ENCODE measurements at places on chromosomes 2 and 18.

GRCh38 chr2:27735263-27735904 is 36.1 kb upstream of the MRPL33 start:
- peak; percentile 86 for DNase-seq

- DNase-seq = peak; percentile 61
Measured at GRCh38 chr2:240595381-240596079, 9.0 kb downstream of the CAPN10 start.

DNA sequence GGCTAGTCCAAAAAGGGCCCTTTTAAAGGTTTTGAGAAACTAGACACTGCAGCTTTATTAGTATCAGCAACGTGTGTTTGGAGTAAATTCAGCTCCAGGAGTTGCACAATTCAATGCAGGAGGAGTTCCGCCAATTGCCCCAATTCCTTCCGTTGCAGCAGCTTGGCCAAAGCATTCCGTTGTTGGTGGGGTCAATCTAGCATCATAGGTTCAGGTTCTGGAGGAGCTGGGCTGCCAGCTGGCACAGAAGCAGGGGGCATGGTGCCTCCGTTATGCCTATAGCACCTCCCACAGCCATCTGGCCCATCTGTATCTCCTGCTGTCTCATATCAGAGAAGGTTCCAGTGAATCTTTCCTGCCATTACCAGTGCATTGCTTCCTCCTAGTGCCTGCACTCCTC is 55.4 kb downstream of the REL start:
- no peak for DNase-seq

- DNase-seq = no peak
Measured at GRCh38 chr2:25233916-25234605, 65.7 kb upstream of the POMC start.

- no peak for DNase-seq
Measured at GRCh38 chr2:12552092-12552491, 164.6 kb upstream of the TRIB2 start.

DNA sequence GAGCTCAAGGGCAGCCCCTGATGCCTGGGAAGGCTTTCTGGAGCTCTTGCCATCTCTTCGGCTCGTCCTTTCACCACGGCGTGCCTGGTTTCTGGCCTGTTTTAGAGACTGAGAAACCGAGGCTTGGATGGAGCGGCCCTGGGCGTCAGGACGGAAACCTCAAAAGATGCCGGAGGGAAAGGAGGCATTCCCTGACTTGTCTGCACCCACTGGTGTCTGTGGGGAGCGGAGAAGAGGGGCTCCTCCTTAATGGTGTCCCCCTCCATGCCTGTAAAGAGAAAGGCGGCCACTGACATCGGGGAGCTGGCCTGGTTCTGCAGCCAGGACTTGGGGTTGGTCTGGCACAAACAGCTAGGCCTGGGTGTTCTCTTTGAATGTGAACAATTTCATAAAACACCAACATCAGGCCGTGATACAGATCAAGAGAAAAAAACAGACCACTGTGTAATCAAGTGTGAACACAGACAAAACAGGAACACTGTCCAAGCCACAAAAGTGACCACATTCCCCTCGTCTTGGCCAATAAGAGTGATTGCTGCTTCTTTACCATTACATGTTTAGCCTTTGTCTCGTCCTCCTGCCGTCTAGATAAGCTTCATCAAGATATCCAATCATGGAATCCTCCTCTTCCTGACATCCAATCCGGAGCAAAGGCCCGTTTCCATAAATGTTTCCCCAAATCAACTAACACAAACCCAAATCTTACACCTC is 633 bp upstream of the ILKAP start:
- no peak for DNase-seq

- no peak for DNase-seq
Measured at GRCh38 chr2:102910724-102911123, 148.9 kb downstream of the TMEM182 start.

DNA sequence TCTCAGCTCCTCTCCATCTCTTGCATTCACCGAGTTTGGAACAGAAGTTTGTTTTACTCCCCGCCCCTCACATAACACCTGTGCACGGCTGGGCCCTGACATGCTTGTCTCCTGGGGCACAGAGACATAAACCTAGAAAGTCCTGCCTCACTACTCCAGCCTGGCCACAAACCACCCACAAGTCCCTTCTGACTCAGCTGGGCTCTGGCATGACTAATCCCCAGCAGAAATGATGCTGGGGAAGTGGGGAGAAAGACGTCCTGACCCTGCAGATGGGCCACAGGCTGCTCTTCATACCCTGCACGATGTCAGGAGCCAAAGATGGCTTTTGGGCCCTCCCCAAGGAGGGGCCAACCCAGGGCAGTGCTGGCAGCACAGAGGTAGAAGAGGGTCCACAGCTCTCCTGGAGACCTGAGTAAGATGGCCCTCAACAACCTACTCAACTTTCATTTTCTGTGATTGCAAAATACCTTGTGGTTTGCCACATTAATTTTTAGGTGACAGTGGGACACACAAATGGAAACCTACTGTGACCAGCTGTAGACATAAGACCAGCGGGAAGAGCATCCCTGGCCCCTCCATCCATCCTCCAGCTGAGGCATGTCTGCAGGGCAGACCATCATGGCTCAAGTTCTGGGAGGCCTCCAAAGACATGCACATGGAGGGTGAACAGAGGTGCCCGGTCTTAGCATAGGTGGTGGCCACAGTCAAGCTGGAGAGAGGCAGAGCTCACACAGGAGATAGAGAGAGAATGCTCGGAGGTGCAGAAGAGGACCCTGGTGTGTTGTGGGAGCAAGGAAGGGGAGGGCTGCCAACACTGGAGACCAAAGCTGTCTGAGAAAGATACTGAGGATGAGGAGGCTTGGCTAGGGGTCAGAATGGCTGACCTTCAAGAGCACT is 40.0 kb downstream of the DNMT3A start:
- peak; percentile 90 for DNase-seq

DNA sequence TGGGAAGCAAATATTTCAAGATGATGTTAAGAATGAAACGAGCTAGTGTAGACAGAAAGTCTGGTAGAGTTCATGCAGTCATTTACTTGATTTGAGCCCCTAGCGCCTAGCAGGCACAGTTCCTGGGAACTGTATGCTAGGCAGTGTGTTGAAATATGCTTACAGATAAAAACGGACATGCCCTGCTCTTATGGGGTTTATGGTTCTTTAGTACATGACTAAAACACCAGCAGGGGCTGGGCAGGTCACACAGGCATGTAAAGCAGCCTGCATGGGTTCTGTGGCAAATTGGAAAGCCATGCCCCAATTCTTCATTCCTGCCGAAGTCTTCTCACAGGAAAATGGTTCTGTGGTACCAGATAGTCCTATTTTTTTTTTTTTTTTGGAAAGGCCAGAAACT is 27.3 kb upstream of the MGAT5 start:
- no peak for DNase-seq

GRCh38 chr2:31191931-31192330 is 25.4 kb downstream of the CAPN14 start:
- no peak for DNase-seq

DNA sequence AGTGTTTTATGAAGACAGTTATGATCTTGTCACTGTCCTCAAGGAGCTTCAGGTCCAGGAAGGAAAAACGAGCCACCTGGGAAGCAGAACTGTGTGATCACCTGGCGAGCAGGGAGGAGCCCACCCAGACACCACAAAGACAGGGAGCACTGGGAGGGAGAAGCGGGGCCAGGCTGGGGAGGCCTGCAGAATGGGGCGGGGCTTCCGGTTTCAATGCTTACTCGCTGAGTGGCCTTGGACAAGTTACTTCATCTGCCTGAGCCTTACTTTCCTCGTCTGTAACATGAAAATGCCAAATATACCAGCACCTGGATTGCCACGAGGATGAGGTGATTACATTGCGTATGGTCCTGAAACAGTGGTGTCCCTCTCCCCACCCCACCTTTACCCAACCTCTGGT is 227.5 kb downstream of the ANKRD30B start:
- no peak for DNase-seq

DNA sequence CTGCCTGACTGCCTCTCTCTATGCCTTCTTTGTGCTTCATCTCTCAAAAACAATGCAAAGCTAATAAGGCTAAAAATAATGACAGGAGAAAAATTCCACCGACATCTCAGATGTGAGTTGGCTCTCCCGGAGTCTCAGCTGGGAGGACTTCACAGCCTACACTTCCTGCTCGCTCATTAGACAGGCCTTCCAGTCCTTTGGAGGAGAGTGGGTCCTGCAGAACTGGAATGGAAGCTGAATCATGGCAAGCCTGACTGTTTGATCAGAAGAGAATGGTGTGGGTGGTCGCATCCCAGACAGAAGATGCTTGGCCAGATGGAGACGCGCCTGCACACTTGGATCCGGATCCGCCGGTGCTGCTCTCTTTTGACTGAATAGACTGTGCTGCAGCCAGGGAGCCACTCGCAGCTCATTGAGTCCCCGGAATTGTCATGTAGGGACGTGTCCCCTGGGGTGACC is 49.7 kb downstream of the TRIB2 start:
- DNase-seq = no peak

DNA sequence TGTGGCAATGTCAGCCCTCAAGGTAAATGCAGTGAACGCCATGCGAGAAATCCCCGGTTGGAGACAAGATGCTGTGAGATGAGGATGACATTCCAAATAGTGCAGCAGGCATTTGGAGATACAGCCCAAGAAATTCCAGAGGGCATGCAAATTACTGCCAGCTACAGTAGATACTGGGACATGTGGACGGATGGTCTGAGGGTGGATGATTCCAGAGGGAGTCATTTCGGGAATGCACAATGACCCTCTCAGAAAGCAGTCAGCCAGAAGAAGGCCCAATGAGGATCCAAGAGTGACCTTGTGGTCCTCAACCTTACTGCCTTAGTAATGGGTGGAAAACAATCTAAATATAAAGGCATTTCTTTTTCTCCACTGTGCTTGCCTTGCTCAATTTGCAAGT is 111.3 kb downstream of the HNRNPLL start:
- DNase-seq = no peak

- DNase-seq = no peak
Measured at GRCh38 chr18:23824669-23825068, 135.4 kb downstream of the LAMA3 start.

DNA sequence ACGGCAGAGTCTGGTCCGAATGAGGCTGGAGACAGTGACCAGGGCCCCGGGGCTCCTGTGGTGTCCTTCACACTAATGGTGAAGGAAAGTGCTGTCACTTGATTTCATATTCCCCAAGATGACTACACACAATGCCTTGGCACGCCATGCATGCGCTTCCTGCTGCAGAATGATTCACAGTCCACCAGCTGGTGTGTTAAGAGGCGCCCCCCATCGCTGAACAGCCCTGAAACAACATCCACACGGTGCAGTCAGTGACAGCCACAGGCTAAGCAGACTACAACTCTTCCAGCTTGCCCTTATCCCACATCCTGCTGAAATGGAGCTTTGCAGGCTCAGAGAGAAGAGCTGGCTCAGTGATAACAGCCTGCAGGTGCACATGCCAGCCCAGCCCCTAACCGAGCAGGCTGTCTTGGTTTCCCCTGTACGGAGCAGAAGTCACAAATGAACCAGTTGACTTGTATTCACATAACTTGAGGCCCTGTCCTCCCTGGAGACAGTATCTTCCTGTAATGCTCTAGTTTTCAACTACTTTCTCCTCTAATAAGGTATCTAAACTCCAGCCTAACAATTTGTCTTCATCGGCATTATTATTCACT is 24.3 kb upstream of the CDH20 start:
- no peak for DNase-seq

DNA sequence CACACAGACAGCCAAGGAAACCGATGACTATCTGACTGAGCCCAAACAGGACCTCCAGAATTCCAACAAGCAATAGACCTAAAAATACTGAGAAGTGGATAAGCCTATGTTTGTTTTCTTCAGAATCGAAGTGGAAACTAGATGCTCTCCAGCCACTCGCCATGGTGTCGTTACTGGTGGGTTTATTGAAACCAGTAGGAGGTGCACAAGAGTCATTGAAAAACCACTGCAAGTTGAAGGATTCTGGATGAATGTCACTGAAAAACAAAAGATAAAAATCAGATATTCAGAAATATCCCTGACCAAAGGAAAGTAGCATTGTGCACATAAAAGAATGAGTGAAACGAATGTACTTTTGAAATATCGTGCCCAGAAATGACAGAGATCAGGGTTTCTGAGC is 15.3 kb downstream of the TM4SF20 start:
- DNase-seq = no peak

- no peak for DNase-seq
Measured at GRCh38 chr2:141728886-141729285, 401.9 kb downstream of the LRP1B start.

DNA sequence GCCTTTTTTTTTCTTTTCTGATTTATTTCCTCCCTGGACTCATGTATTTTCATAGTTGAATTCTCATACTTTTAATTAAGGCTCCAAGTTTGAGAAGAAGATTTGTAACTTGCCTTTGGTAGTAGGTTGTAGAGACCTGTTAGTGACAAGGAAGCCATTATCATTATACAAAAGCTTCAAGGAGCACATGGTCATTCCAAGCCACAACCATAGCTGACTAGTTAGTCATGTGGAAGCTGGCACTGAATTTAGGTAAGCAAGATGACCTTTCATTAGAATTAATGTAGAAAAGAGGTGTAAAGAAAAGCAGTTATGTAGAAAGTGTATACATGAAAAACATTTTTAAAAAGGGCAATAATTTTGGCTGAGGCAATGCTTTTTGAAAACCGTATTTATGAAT is 89.7 kb downstream of the LRP1B start:
- no peak for DNase-seq

All from activated CD4-positive, alpha-beta T cell treated with anti-CD3 and anti-CD28 coated beads for 36 hours (primary cell).